NCI-H187 treated with DMSO at 0.1 percent for 48 hours (cell line): ENCODE measurements at places on chromosomes 2 and 18.

- no peak for DNase-seq
Observed at GRCh38 chr2:120528693-120529076, 182.7 kb downstream of the INHBB start.

- no peak for DNase-seq
Observed at GRCh38 chr2:241506793-241507429, 1.5 kb downstream of the STK25 start.

- DNase-seq, result no peak
Observed at GRCh38 chr2:155513248-155513647, 814.8 kb downstream of the KCNJ3 start.

DNA sequence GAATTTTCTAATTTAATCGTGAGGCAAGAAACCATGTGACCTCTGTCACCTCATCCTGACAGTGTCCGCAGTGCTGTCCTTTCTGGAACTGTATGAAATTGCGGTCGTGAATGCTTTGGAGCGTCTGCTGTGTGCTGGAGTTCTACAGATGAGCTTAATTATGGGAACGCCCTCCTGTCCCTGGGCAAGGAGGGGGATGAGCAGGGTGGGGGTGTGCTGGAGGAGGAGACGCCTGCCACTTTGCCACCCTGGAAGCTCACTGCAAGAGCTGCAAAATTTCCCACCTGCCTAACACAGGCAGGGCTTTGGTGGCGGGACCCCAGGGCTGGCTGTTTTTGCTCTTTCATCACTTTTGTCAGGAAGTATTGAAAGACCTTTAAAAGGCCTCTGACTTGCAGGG lies 6.5 kb downstream of the LPIN1 start:
- no peak for DNase-seq

GRCh38 chr2:203167751-203168150 lies 71.1 kb upstream of the CYP20A1 start:
- no peak for DNase-seq

GRCh38 chr2:189465076-189465475 lies 23.8 kb downstream of the WDR75 start:
- no peak for DNase-seq

DNA sequence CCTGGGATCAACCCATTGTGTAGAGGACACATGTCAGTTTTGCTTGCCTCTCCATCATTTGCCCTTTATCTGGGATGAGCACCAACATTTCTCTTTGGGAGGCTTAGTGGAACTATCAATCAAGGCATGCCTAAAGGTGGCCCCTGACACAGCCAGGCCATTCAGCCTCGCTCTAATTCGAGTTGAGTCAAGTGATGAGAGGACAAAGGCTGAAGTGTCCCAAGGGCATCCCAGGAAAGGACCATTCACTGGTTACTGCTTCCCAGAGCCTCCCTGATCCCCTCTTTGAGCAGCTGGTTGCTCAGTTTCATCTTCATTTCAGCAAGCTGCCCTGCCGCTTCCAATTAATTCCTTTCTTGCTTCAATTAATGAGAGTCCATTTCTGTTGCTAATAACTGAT lies 63.5 kb downstream of the DNER start:
- no peak for DNase-seq
